ENCODE measurements at places on chromosomes 6 and 20.

DNA sequence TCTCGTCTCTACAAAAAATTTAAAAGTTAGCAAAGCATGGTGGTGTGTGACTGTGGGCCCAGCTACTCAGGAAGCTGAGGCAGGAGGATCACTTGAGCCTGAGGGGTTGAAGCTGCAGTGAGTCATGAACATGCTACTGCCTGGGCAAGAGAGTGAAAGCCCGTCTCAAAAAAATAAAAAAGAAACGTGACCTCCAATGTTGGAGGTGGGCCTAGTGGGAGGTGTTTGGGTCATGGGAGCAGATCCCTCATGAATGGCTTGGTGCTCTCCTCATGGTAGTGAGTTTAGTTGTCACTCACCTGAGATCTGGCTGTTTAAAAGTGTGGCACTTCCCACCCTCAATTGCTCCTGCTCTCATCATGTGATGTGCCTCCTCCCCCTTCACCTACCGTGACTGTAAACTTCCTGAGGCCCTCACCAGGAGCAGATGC lies 24.3 kb downstream of the RBL1 start:
- peak; percentile 80 for DNase-seq

- DNase-seq = no peak
These were observed 193.5 kb downstream of the UNC5CL start for GRCh38 chr6:40845553-40845952.

DNA sequence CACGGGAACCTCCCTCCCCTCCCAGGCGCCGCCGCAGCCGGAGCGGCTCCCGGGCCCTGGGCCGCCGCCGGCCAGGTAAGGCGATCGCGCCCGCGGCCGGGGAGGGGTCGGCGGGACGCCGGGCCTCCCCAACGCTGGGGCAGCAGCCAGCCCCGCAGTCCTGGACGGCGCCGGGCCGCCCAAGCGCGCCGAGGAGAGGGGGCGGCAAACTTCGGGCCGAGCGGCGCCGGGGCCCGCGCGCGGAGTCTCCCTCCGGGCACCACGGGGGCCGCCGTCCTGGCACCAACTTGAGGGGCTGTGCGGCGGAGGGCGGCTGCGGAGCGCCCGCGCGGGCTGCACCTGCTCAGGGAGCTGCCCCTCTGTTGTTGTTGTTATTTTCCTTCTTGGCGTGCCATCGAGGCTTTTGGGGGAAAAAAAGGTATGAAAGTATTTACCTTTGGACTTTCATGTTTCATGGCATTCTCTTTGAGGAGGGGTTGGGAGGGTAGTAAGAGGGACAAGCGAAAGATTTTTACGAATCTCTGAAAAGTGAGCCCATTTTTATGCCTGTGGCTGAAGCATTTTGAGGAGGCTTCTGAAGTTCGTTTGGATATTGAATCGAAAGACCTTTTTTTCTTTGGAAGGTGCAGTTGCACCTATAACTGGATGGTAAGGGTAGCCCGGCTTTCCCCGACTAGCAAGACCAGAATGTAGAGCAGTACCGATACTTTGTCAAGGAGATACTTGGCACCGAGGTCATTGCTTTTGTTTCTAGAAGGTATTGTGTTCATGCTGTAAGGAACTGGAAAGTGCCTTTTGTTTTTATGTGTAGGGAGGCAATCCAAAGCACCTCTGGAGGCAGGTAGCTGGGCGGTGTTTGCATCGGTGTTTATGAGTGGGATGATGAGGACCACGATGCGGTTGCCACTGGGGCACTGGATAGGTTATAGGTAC lies at the start of gene RNF182:
RNF182 (plus strand) TSS at position 4 of the 933 bp plus-strand sequence. CDS start 52,168 bp downstream, outside the sequence.
- no peak for DNase-seq

GRCh38 chr6:64497634-64498033 lies 862.0 kb downstream of the PHF3 start:
- no peak for DNase-seq

GRCh38 chr6:119966484-119966883 lies 616.9 kb upstream of the MAN1A1 start:
- DNase-seq = no peak

DNA sequence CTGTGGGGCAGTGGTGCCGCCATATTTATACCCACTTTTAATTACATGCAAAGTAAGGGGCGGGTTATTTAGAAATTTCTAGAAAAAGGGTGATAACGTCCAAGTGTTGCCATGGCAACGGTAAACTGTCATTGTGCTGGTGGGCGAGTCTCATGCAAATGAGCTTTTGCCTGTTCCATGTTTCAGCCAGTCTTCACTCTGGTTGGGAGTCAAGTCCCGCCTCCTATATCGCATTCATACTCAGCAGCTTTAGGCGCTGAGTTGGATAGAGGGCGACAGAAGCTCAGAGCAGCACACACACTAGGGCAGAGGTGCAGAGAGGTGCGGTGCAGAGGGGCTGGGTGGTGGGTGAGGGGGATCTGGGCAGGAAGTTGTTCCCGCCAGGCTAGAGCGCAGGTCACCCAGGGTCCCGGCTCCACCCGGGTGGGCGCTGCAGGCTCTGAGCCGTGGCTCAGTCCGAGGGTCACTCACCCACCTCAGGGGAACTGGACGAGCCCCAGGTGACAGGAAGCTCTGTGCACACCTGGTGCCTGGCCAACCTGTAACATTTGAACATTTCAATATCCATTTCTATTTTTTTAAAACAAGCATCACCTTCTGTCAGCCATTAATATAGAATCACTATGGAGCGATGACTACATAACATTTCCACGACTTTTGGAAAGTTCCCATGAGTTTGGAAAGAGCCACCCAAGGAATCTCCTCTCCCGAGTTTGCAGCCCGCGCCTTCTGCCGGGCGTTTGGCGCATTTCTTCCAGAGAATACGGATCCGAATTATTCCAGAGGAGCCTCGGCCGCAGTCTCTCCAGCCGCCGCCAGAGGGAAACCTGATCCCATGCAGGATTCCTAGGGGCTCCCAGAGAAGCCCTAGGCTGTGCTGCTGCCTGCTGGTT lies 89.1 kb upstream of the PHACTR3 start:
- peak; percentile 62 for DNase-seq

DNA sequence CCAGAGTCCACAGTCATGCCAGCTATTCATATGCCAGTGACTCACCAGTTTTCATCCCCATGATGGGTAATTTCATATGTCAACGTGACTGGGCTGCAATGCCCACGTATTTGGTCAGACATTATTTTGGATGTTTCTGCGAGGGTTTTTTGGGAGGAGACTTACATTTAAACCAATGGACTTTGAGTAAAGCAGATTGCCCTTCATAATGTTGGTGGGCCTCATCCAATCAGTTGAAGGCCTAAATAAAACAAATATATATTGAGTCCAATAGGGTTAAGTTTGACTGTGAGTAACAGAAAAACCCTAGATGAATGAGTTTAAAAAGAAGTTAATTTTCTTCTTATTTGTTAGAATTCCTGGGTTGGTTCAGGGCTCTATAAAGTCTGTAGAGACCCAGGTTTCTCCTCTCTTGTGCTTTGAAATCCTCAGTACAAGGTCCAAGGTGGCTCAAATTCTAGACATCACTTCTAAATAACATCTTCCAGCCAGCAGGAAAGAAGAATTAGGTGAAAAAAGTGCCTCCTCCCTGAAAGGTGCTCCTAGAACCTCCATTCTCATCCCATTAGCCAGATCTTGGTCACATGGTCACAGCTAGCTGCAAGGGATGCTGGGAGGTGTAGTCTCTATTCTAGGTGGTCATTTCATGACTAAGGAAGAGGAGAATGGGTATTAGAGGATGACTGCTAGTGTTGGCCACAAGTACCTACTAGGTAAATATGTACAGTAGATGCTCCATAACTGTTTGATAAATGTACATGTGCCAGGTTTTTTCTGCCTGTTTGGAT lies 16.7 kb upstream of the NEDD9 start:
- DNase-seq = no peak

DNA sequence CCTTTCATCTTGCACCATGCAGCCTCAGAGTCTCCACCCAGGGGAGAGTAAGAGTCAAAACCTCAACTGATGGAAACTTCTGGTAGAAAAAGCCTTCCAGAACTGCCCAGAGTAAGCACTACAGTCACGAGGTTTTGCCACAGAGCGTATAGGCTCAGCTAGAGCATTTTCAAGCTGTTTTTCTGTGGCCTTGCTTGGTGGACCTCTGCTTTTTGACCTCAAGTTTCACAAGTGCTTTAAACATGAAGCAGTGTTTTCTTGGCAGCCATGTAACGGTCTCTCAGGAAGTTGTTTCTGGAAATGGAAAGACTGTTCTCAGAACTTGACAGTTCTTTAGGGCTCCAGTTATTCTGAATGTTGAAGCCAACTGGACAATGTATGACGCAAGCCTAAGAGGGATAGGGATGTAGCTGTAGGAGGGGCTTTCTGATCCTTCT lies 146.5 kb downstream of the ZDHHC14 start:
- DNase-seq = no peak

GRCh38 chr6:106444777-106445507 lies 84.4 kb downstream of the CRYBG1 start:
- peak; percentile 45 for DNase-seq

GRCh38 chr20:50484271-50484976 lies 25.8 kb upstream of the PTPN1 start:
- peak; percentile 73 for DNase-seq

- no peak for DNase-seq
These were observed 81.0 kb downstream of the INSM1 start for GRCh38 chr20:20448881-20449280.

- DNase-seq = no peak
These were observed 555.4 kb upstream of the FLRT3 start for GRCh38 chr20:14892782-14893181.

DNA sequence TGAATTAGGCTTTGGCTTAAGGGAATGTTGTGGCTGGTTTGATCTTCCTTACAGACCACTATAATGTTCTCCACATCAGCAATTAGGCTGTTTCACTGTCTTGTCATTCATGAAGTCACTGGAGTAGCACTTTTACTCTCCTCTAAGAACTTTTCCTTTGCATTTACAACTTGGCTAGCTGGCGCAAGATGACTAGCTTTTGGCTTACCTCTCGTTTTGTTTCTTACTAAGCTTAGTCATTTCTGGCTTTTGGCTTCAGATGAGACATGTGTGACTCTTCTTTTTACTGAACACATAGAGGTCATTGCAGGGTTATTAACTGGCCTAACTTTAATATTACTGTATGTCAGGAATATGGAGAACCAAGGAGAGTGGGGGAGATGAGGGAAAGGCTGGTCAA lies 143.2 kb downstream of the PTCHD4 start:
- no peak for DNase-seq
